ENCODE measurements at places on chromosomes 7 and 10.

DNA sequence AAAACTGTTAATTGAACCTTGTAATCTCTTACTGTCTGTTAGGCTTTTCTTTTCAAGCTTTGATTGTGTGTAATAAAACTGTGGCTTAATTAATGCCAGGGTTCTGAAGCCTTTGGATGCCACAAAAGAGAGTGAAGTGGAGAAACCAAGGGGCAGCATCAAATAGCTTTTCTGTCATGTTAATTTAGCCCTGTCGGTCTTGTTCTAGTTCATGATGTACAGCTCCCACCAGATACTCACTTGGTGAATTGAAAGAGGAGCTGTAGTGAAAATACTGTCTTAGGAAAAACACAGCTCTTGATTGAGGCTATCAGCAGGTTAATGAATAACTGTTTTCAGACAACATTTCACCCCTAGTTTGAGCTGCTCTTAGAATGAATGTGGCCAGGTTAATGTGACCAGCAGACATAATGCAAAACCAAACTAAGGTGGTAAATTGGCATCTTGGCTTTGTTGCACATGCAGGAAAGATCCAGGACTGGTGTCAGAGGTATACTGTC lies 94.2 kb downstream of the POLL start:
- DNase-seq, result no peak

DNA sequence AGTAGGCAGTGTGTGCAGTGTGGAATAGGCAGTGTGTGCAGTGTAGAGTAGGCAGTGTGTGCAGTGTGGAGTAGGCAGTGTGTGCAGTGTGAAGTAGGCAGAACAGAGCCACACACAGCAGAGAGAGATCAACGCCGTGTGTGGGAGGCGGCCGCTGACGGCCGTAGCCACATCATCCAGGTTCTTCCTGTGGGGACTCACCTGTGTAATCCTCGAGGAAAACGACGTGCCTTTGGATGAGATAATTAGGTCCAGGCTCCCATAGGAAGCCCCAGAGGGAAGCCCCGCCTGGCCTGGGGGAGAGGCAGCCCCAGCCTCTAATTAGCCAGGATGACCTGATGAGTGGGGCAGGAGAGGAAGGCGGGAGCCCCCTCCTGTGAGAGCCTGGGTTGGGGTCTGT lies 25.4 kb downstream of the KNDC1 start:
- no peak for DNase-seq

GRCh38 chr7:73773700-73774517 lies 3.8 kb upstream of the CLDN3 start:
- no peak for DNase-seq

GRCh38 chr10:88156341-88156740 lies 292.9 kb downstream of the PTEN start:
- no peak for DNase-seq

DNA sequence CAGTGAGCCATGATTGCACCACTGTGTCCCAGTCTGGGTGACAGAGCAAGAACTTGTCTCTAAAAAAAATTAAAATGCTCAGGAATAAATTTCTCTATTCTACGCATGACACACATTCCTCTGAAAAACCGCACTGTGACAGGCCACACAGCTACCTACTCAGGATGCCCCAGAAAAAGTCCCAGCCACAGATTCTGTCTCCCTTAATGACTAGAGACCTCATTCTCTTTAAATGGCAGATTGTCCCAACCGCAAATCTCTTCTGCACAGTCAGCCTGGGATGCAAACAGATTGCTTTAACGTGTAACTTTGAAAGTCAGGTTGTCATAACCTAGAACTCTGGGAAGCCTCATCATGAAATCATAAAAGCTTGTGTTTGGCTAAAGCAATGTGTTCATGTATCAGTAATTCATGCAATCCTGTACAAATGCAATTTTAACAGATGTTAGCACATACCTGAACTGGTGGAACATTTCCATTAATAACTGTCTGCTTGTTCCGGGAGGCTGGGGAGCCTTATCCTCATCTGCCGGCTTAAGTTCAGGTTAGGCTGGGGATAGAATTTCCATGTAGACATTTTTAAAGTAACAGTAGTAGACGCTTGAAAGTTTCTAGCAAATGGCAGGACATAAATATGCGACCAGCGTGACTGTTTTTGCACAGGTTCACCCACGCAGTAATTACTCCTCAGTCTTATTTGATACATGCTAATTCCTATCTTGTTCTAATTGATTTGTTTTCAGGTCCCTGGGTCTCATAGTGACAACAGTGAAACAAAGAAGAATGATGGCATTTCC lies 26.2 kb upstream of the MSRB2 start:
- DNase-seq, result no peak

DNA sequence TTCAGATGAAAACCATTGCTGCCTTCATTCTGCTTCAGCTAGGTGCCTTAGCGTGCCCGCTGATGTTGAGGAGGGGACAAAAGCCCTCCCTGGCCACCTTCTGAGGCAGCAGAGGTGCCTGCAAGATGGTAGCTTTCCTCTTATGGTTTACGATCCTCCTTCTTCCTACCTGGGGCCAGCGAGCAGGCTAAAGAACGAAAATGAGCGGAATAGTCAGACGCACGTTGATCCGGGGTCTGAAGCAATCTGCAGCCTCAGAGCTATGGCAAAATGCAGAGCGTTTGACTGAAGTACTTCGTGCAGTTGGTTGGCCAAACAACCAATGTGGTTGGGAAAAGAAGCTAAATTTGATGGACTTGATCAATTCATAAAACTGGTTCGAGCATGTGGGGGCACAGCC lies 95.5 kb downstream of the GATA3 start:
- DNase-seq, result no peak

DNA sequence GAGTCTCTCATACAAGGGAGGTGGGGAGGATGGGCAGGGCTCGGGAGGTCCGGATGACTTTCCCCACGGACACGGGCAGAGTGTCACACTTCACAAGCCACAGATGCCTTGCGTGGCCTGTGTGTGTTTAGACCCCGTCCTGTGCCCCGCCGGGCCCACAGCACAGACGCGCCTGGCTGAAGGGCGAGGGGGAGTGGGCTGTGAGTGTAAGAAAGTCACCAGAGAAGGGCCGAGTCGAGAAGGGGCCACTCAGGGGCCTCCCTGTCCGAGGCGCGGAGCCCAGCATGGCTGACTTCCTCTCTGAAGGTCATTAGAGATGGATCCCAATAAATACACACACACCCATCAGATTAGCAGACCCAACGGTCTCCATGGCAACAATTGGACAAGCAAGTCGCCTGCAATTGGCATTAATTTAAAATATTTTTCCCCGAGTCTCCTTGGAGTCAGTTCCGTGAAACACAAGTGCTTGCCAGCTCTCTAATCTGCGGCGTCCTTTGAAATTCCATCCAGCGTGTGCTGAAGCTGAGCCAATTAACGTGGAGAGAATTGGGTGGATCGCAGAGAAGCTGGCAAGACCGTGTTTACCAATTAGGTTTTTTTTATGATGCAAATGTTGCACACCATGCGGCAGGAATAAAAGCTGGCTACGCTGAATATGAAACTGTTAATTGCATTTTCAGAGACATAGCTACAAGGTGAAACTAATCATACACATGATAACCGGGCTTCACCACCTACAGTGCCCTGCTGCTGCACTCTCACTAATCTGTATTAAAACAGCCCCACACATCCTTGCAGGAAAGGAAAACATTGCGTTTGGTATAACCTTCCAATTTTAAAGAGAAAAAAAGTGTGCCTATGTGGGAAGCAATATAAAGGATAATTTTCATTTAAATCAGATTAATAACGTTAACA lies 571.2 kb downstream of the PTPRN2 start:
- DNase-seq, result no peak

DNA sequence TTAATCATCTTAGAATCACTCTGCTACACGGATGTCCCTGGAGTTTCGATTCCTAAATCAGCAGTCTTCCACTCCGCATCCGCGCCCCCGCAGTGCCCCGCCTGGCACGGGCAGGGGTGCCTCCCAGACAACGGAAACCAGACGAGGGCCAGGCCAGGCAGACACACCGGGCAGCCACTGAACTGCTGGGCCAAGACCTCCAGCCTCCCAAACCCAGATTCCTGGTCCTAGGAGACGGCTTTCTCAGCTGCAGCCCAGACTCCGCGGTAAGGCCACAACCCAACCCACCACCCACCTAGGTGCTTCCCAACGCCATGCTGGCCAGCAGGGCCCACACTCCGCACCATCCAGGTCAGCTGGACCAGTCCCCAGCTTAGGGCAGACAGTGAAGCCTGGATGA lies 33.2 kb downstream of the MAD1L1 start:
- DNase-seq, result no peak

DNA sequence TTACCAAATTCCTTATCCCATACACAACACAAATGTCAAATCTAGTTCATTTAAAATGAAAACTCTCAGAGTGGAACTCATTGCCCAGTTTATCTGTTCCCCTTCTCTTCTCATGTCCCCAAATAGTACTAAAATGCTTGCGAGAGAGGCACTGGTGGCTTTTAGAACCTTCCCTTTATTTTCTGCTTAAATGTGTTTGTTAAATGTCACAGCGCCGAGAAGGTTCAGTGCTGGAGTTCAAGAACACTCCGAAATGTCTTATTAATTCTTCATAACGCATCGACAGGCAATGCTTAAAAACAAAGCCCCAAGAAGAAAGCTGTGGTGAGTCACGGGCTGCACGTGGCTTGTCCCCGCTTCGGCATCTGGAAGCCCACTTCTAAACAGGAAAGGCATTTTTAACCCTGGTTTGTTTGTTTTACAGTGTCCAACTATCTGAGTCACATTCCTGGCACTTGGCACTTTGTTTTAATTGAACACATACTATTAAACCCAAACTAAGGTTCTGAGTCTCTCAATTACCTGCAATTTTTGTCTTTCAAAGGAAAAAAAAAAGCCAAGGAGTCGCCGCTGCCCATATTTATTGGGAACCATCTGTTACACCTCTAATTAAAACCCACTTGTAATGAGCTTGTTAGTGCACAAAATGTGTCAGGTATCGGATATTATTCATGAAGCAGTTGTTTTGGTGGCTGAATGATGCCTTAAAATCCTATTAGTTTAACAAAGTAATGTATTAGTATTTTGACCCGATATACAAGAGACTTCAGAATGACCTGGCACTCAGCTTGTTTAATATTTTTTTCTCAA lies 49.9 kb upstream of the MGMT start:
- no peak for DNase-seq

DNA sequence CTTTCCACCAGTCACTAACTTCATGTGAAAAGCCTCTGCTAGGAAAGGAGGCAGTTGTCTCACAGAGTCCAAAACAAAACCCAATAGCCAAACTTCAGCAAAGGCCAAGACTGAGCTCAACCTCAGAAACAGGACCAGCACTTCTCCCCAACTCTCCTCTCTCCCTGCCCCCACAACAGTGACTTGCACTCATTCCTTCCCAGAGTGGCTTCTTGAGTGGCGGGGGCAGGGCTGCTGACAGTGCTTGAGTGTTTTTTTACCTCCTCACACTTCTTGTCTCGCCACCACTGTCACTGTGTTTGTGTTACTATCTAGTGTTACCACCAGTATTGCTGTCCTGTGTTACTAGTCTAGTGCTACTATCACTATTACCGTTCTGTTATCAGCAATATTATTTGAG lies 206.8 kb downstream of the KLF6 start:
- no peak for DNase-seq

Measured in WERI-Rb-1 (cell line).